ENCODE measurements at places on chromosomes 7 and 10.

DNA sequence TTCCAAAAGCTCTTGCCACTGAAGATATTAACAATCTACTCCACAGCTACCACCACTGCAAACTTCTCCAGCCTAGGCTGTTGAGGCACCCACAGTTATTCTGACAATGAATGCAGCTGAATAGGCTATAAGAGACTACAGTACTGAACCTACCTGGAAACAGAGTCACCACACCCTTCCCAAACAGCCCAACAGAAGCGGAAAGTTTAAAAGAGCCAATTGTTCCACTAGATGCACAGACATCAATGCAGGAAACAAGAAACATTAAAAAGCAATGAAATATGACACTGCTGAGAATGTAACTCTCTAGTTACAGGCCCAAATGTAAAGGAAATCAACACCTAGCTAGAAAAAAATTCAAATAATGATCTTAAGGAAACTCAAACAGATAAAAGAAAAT, 64.5 kb upstream of the PLA2G12B start:
- DNase-seq: no peak

- no peak for DNase-seq
Observed at GRCh38 chr10:110714356-110714755, 70.2 kb downstream of the RBM20 start.

DNA sequence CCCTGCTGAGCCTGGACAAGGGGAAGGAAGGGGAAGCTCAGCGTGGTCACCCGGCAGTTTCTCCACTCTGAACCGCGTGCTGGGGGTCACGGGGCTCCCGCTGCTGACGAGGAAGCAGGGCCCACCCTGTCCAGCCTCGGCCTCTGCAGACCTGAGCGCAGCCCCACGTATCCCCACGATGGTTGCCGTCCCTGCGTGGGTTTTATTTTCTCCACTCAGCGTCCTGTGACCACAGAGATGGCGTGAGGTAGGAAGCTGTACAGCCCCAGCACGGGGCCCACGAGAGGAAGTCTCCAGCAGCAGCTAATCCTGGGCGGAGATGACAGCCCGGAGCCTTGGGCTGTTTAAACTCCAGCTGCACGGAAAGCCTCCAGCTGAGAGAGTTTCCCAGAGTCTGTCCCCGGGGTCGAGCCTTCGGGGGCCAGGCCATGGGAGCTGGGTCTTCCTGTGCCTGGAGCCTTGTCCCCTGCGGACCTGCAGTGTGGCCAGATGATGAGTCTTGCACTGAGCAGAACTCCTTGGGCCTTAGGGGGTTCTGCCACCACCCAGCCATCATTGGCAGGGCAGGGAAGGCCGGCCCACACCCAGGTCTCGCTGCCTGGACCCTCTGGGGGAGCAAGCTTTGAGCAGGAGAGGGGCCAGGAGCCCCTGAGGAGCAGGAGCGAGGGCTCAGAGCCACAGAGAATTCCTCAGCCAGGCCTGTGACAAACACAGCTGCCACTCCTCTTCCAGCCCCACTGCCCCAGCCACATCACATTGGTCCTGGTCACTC, 72.8 kb upstream of the FAM20C start:
- DNase-seq: no peak

GRCh38 chr7:73899731-73900142, 38.8 kb downstream of the TMEM270 start:
- DNase-seq: no peak

- no peak for DNase-seq
Observed at GRCh38 chr10:32295027-32295426, 51.9 kb downstream of the EPC1 start.

DNA sequence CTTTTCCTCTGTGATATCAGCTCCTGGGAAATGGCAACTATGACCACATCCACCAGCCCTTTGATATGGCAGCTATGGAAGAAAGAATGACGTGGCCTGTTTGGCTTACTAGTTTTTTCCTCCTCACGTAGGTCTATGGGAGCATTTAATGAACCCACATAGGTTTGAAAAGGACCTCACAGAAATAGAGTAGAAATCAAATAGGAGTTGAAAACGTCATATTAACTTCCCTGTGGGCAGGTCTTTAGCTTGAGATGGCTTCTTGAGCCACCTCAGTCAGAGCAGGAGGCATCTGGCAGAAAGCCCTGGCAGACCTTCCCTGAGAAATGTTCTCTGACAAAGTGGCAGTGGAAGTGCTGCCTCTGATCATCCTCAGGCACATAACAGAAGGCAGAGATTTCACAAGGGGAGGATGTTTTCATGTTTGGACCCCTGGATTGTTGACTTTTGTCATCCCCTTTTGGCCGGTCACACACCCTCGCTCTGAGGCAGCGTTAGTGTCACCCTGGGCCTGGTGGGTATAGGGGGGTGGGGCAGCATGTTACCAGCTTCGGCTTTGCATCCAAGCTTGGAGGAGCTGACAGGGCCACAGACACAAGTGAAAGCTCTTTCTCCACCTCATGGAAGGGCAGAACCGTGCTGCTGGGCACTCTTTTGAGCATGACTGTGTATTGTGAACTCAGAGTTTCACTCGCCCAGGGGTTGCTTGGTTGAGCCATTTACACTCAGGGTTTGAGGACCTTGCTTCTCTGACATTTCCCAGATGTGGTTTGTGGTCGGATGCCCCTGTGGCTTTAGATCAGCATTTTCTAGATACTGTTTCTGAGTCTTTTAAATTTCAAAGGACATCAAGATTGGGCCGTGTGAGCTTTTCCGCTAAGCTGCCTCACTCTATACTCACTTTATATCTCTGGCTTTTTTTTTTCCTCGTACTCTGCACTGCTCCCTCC, 184.2 kb downstream of the STK31 start:
- DNase-seq: no peak

DNA sequence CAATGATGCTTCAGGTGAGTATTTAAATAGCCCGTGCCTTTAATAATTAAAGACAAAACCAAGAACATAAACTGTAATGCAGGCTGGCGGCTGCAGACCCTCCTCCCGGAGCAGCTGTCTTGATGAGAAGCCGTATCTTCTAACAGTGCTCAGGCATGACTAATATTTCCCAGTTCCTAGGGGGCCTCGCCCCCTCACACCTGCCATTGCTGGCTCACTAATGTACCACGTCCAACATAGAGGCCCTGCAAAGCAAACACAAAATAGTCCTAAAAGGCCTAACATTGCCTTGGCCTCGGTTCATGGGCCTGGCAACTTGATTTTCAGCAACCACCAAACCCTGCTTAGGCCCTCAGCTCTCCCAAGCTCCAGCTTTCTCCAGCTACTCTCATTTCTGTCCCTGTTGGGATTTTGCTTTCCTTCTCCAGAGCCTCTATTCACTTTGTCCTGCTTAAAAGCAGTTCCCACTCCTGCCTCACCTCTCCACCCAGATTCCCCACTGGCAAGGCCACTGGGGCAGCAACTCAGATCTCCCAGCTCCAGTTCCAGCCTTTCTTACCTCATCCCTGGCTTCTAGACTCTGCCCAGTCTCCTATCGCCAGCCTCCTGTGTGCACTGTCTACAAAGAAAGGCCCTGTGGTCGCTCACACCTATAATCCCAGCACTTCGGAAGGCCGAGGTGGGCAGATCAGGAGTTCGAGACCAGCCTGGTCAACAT, 16.2 kb downstream of the SORBS1 start:
- no peak for DNase-seq

DNA sequence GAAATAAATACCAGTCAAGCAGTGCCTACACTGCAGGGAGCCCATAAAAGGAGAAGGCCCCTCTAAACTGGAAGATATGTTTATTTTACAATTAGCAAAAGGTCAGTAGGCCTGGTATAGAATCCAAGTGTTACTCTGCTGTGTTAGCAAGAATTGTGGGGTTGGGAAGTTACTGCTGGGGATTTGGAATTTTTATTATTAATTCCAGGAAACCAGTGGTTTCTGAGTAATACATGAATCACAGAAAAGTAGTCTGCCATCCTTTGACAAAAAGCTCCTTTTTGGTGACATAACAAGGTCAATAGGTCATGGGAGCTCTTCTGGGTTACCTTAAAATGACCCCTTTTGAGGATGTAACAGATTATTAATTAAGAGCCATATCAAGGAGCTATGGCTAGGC, 67.4 kb downstream of the ZNF92 start:
- DNase-seq: no peak

- DNase-seq: no peak
Observed at GRCh38 chr7:4001742-4002141, 680.4 kb upstream of the FOXK1 start.

DNA sequence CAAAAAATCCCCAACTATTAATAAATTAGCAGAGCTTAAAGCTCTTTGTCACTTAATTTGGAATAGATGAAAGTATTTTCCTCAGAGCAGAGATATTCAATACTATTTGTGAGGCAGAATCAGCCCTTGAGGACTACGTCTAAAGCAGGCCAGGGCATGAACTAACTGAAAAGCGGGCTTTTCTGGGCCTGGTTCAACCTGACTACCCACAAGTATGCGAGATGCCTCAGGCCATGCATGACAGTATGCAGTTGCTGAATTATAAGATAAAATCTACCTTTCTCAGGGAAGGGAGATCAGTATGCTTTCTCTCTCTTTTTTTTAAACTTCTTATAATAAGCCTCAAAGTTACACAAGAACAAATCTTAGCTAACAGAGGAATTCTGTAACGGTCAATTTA, 20.1 kb downstream of the TMEM168 start:
- no peak for DNase-seq

GRCh38 chr10:128861018-128861901, 605.8 kb upstream of the MGMT start:
- no peak for DNase-seq

DNA sequence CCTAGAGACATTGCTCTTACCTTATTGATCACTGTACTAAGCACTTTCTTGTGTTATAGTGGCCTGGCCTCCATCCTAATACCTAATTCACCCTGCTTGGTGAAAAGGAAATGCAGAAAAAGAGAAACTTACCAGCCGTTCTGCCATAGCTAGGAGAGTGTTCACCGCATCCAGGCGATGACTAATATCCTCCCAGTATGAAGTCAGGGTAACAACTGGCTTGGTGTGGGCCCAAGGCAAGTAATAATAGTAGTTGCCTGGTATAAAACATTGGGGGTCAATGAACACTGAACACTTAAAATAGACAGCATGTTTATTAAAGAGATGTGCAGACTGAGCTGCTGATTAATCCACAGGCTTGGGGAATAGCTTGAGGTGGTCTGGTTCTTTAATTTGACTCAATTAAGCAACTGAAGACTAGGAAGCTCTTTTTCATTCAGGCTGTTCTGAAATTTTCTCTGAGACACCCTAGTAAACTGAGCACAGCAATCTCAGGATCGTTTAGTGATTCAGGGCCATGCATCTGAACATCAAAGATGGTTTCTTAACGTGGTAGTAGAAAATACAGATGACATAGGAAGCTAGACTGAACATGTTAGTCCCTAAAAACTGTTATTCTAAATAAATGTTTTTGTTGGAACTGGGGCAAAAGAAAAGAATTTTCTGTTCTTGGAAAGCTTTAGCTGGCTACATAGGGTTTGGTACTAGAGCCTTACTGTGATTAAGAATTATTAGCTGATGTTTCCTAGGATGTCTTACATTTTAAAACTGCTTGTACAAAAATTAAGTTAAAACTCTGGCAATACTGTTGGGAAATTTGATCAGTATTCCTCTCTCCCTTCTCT, 102.2 kb downstream of the MYOF start:
- DNase-seq: no peak

GRCh38 chr7:30466266-30466665, 12.3 kb downstream of the NOD1 start:
- no peak for DNase-seq

GRCh38 chr7:99079104-99079503, 64.8 kb downstream of the SMURF1 start:
- DNase-seq: peak; percentile 31

GRCh38 chr10:78853864-78854263, 214.9 kb upstream of the ZMIZ1 start:
- DNase-seq: no peak

GRCh38 chr10:82742478-82742877, 867.5 kb downstream of the NRG3 start:
- no peak for DNase-seq

DNA sequence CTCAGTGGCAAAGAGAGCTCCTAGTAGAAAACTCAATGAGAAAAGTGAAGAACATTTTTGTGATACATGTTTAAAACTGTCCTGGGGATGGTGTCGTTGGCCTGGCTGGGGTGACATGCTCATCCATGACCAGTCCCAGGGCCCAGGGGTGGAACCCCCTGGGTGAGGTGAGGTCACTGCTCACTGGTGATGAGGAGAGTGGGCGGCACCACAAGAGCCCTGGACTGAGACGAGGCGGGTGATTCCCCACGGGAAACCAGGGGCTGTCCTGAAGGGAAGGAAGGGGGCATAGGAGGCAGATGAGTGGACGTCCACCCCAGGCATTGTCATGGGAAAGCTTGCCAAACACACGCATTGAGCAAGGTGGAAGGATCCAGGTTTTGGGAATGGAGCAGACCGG, 54.6 kb downstream of the HTR5A start:
- DNase-seq: peak; percentile 29

DNA sequence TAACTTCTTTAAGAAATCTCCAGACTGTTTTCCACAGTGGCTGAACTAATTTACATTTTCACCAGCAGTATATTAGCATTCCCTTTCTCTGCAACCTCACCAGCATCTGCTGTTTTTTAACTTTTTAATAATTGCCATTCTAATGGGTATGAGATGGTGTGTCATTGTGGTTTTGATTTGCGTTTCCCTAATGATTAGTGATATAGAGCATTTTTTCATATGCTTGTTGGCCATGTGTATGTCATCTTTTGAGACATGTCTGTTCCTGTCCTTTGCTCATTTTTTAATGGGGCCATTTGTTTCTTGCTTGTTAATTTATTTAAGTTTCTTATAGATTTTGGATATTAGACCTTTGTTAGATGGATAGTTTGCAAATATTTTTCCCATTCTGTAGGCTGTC, 68.8 kb downstream of the SLC39A12 start:
- no peak for DNase-seq

- no peak for DNase-seq
Observed at GRCh38 chr10:54866666-54867065, 65.6 kb upstream of the PCDH15 start.

DNA sequence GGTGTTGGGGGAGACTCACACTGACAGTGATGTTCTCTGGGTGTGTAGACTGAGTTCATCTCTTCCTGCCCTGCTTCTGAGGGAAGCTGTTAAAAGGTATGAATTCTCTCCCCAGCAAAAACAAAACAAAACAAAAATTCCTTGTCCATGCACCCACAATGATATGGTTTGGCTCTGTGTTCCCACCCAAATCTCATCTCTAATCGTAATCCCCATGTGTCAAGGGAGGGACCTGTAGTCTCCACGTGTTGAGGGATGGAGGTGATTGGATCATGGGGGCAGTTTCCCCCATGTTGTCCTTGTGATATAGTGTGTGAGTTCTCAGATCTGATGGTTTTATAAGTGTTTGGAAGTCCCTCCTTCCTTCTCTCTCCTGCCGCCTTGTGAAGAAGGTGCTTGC, 245.5 kb downstream of the GALNT17 start:
- no peak for DNase-seq

GRCh38 chr10:131131726-131132591, 179.6 kb downstream of the TCERG1L start:
- no peak for DNase-seq

Measured in GM20000 (cell line).